Right forelimb (tissue), 1 donor: ENCODE measurements at places on chromosomes 12 and 14.

- no peak for DNase-seq
Measured at GRCh38 chr14:96568621-96569020, 66.4 kb downstream of the PAPOLA start.

DNA sequence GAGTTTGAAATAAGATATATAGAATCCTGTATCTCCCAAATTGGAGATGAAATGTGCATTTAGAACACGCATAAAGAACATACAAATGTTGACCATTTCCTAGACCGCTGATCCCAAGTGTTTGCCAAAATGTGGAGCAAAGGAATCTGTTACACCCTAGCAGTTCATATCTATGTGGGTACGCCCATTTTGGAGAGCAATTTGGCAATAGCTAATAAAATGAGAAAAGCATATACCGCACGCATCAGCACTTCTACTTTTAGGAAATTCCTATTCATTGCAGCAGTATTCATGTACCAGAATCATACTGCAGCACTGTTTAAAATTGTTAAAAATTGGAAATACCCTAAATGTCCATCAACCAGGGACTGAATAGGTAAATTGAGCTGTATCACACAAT lies 937.8 kb downstream of the BCL11B start:
- no peak for DNase-seq

GRCh38 chr12:121535150-121536053 lies 45.4 kb downstream of the KDM2B start:
- DNase-seq, result no peak

DNA sequence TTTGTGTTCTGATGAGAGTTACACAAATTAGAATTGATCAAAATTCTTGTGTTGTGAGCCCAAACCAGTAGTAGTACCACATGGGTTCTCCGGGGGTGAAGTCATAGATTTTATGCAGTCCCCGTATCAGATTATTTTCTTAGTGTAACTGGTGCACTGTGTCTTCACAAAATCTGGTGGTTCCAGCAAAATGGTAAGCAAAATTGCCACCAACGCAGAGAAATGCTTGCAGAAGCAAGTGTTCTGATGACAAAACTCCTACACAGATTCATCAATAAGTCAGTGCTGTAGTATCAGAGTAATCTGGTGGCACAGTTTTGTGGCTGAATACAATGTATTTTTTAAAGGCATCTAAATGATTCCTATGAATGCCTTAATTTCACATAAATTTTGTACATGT lies 1.3 kb upstream of the CACNA2D4 start:
- DNase-seq, result no peak

DNA sequence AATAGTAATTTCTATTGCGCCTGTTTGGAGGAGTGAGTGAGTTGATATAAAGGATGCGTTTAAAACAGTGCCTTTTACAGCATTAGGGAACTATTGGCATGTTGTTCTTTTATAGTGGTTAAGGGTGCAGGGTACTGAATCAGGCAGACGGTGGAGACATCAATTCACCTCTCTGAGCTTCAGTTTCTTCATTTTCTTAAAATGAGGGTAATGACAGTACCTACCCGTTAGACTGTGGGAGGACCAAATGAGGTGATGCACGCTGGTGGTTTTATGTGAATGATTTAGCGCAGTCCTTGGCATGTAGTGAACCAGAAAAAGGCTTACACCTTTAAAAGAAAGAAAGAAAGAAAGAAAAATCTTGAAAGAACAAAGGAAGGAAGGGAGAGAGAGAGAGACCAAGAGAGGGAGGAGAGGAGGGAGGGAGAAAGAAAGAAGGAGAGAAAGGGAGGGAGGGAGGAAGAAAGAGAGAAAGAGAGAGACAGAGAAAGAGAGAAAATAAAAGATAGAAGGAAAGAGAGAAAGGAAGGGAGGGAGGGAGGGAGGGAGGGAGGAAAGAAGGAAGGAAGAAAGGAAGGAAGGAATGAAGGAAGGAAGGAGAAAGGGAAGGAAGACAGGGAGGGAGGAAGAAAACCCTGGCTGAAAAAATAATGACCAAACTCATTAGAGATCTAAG lies 22.2 kb upstream of the CCND2 start:
- DNase-seq, result no peak

DNA sequence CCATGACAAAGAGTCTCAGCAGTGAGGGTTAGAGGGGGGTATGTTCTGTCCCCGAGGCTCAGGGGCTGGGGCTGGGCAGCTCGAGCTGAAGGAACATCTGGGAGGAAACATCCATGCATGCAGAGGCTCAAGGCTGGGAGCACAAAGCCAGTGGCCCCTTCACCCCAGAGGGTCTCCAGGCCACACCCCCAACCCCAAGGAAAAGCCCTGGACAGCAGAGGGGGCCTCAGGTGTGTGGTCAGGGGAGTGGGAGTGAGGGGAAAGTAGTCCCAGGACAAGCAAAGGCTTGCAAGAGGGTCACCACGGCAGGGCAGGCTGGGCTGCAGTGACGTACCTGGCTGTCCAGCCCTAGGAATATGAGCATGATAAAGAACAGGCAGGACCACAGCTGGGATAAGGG lies 17.5 kb downstream of the SLC6A12 start:
- DNase-seq, result no peak

GRCh38 chr12:131784909-131785762 lies 43.1 kb upstream of the MMP17 start:
- DNase-seq, result no peak

GRCh38 chr14:34374998-34375740 lies 86.9 kb downstream of the SPTSSA start:
- DNase-seq, result no peak

DNA sequence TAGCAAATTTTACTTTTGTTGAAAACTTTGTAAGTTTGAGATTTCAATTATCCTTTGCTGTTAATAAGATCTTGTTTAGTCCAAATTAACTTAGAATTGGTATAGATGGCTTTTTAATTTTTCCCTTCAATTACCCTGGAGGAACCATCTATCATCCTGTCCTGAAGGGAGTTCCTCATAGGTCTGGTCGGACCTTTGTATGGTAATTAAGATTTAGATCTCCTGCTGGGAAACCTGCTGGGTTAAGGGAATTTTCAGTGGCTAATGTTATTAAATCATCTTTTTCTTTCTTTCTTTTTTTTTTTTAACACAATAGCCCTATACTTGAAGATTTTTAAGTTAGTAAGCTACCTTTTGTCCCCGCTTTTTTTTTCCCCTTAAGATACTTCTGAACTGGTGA lies 63.0 kb upstream of the PRMT8 start:
- no peak for DNase-seq
